Ecto neural progenitor cell (in vitro differentiated cells): ENCODE measurements at places on chromosomes 11 and 22.

GRCh38 chr11:41413843-41414242, 45.6 kb downstream of the LRRC4C start:
- no peak for DNase-seq

DNA sequence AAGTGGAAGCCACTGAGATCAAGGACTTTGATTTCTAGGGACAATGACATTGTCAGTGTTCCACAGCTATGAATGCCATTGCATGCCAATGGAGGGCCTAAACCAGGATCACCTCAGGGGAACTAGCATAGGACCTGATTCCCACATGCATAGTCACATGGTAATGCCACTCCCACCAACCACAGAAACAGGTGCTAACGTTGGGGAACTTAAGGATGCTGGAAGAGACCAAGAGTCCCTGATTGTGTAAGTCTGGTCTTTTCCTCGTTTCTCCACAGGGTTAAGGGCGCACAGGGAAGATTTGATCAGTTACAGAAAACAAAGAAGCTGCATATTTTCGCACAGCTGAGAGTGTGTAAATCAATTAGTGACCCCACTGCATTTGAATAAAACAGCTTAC, 59.4 kb upstream of the CD44 start:
- DNase-seq: no peak

GRCh38 chr22:37690901-37691504, 4.9 kb downstream of the NOL12 start:
- DNase-seq: no peak

DNA sequence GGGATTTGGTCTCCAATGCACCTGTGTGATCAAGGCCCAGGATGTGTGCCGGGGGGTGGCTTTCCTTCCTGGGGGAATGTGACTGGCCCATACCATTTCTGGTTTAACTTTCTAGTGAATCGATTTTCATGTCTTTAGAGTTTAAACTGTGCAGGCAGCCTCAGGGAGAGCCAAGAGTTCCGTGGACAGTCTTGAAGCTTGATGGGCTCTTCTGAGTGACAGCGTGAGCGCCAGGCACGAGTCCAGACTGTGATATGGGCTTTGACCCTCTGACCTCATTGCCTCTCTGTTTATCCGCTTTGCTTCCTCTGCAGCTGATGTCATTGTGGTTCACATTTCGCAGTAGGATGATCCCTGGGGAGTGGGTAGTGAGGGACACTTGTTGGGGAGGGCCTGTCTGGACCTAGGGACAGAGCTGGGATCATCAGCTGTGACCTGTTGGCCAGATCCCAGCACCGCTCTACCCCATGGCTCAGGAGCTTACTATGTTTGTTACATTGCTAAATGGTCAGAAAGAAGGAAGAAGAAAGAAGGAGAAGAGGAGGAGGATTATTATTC, 80.6 kb upstream of the CLDN5 start:
- no peak for DNase-seq

GRCh38 chr11:36155770-36156160, 133.5 kb downstream of the COMMD9 start:
- DNase-seq: peak; percentile 32

DNA sequence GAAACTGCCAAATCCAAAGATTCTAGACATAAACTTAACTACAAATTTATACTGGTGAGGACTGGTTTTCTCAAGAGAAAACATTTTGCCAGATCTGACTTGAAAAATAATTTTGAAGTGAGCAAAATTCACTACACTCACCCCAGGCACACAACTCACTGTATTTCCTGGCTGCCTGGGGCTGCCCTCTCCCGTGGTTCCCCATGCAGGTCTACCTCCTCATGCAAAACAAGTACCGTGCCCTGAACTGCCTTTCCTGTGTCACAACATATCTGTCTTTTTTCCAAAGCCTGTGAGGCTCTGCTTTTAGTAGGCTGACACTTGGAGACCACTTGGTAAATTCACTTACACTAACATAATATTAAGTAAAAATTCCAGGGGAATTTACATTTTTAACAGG, 76.4 kb downstream of the LIF start:
- DNase-seq: no peak

DNA sequence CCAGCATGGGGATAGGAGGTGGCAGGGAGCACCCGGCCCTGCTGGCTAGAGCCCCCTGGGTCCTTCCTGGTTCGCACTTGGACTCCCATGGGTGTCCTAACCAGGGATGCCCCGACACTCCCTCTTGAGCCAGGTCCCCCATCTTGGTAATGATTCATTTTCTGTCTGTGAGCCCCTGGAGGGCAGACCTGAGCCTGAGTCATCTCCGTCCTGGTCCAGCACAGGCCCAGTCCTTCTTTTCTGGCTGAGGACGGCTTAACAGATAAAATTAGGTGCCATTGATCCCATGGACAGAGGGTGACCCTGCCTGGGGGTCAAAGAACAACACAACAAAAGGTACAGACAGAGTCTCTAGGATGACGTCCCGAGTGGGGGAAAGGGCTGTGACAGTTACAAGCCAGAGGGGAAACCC, 3.5 kb downstream of the RHOD start:
- DNase-seq: no peak

- DNase-seq: no peak
Measured at GRCh38 chr11:120773501-120774031, 250.3 kb upstream of the TBCEL start.

GRCh38 chr11:45502226-45502545, 163.2 kb downstream of the CHST1 start:
- DNase-seq: no peak

DNA sequence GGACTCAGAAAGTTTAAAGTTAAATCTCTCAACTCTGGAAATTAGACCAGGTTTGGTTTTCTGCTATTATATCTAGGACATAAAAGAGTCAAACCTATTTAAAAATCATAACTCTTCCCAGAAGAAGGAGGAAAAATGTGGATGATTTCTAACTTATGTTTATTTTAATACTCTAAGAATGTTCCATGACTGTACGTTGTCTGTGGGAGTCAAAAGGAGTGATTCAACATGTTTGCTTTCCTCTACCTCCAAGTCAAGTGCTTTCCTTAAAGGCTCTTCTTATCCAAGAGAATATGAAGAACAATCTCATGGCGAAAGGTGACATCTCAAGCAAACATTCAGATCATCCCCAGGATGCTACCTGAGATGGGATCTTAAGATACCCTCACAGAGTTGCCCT, 21.6 kb downstream of the OR51E1 start:
- no peak for DNase-seq

- peak; percentile 21 for DNase-seq
Measured at GRCh38 chr22:42645938-42646568, 3.1 kb downstream of the CYB5R3 start.

GRCh38 chr11:131423688-131424087, 53.3 kb downstream of the NTM start:
- DNase-seq: no peak

DNA sequence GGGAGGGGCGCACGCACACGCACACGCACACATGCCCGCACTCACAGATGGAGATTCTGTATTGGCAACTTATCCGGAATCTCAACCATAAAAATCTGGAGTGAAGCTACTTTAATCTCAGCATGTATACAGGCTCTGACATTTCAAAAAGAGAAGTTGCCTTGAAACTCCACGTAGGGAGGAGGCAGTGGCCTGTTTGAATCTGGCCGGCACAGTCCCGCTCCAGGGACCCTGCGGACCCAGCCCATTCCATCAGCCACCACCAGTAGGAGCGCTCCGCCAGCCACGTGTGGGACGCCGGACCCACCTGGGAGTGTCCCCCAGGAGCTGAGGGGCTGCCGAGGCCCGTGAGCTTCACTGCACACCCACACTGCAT, 1.9 kb upstream of the SYT8 start:
- no peak for DNase-seq

GRCh38 chr11:117146521-117146920, 2.4 kb downstream of the PAFAH1B2 start:
- no peak for DNase-seq

DNA sequence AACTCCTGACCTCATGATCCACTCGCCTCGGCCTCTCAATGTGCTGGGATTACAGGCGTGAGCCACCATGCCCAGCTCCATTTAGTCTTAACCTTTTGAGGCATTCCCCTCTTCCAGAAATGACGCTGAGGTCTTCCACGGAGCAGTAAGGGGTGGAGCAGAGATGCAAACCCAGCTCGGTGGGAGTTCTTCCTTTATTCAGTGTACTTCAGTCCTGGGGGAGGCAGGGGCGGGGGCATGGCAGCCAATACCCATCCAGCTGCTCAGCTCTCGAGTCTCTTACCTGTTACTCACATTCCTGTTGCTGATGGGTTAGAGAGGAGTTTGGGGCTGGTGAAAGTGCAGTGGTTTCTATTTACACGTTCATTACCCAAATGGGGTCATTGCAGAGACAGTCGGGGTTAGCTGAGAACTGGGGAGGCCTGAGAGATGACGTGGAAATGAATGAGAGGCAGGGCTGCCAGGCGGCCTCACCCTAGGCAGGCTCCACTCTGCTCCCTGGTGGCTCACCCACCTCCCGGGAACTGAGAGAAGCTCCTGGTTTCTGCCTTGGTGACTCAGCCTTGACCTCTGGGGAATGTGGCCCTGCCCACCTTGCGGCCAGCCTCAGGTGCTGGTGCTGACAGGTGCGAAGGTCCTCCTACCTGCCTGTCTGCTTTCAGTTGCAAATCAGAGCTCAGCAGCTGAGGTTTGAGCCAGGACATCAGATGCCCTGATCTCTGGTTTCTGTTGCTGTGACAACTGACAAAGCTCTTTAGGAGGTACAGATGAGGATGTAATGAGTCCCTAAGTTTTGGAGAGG, 13.4 kb upstream of the ST14 start:
- DNase-seq: no peak

DNA sequence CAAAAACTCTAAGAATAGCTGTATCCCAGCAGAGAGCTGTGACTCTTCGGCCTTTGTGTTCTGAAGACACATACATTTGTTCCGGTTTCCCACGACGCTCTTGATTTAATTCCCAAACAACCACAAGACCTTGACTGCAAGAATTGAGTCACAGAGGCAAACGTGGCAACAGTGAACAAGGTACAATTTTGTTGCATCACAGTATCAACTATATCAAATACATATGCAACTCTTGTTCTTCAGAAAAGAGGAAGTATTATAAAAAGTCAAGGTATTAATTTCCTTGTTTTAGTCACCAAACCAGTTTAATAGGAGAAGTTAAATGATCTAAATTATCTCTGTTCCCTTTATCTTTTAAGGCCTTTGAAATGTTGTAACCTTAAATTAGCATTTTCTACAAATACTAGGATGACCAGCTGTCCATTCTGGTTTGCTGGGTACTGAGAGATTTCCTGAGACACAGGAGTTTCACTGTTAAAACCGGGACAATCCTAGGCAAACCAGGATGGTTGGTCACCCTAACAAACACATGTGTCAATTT, 11.1 kb downstream of the HPS5 start:
- no peak for DNase-seq

DNA sequence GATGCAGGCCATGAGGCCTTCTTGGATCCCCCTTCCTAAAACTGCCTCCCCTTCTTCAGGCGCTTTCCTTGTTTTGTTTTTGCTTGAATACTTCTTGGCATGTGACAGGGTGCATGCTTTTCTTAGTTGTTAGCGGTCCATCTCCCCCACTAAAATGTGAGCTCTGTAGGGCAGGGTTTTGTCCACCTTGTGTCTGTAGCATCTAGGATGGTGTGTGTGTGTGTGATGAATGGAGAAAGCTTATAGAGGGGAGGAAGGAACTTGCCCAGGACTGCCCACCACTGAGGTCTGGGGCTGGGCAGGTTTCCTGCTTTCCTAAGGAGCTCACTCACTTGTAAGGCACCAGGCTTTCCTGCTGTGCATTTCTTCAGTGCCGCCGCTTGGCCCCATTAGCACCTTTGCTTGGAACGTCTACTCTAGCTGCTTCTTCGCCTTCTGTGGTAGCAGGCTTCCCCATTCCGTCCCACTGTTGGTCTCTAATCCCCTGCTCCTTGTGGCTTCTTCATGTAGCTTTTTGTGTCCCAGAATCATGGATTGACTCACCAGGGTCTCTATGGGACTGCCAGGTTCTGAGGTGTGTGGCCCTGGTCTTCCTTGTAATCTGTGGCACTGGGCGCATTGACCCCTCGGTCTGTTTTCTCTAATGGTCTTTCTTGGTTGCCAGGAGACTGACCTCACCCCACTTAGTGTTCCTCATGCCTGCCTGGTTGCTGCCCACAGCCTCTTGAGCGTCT, 3.3 kb downstream of the DGCR8 start:
- no peak for DNase-seq

- no peak for DNase-seq
Measured at GRCh38 chr11:125952559-125952958, 6.7 kb downstream of the VSIG10L2 start.

DNA sequence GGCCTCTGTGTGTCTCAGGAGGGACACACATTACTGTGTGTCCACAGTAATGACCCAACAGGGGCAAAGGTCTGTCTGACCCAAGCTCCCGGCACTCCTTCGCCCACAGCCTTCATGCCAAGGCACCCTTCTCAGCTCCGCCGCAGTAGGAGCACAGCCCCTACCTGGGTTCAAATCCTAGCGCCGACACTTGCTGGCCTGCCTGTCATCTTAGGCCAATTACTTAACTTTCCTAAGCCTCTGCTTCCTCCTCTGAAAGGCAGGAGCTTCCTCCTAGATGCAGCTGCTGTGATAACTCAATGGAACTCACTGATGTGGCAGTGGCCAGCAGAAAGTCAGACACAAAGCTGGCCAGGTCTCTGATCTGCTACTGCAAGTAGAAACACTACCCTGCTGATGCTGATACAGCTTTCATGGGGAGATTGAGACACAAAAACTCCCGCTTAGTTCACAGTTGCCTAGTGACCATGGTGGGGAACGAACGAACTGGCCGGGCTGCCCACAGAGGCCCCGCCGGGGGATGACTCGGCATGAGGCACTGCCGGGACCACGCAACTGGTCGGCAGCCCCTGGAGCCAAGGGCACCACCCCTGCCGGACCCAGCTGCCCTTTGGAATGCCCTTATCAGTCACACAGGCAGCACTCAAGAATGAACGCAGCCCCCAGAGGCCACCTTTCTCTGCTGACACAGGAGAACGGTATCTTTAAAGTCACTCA, 8.1 kb downstream of the EHD1 start:
- no peak for DNase-seq

DNA sequence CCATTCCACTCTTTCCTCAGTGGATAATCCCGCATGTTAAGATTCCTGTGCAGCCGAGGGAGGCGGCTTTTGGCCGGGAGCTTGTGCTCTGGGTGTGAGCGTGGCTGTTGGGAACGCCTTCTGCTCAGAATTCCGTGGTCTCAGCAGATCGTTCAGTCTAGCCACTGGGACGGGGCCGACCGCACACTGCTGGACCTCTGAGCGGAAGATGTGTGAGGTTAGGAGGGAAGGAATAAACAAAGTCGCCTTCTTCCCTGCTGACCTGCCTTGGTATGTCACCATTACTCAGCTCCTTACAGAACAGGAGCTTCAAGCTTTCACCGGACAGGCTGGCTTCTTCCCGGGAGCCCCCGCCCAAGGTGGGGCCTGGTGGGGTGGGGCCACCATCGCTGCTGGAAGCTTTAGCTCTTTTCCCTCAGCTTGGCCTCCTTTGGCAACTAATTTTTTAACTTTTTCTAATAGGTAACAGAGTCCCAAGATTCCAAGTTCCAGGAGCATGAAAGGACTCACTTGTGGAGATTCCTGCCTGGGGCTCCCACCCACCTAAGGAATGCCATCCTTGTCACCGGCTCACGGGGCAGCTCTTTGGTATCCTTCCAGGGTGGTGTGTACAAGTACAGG, 22.5 kb upstream of the SEPTIN5 start:
- DNase-seq: peak; percentile 74
